ENCODE measurements at places on chromosomes 13 and 19.

- no peak for DNase-seq
Measured at GRCh38 chr19:30327331-30327730, 44.9 kb upstream of the ZNF536 start.

DNA sequence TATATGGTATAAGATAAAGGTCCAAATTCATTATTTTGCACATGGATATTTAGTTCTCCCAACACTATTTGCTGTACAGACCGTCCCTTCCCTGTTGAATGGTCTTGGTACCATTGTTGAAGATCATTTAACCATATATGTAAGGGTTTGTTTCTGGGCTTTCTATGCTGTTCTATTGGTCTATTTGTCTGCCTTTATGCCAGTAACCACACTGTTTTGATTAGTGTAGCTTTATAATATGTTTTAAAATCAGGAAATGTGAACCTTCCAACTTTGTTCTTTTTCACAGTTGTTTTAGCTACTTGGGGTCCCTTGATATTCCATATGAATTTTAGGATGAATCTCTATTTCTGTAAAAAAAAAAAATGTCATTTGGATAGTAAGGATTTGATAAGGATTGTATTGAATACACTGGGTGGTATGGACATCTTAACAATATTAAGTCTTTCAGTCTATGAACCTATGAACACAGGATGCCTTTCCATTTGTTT lies 16.9 kb downstream of the IFT88 start:
- no peak for DNase-seq

GRCh38 chr13:33740134-33740538 lies 77.8 kb upstream of the RFC3 start:
- DNase-seq: no peak

- no peak for DNase-seq
Measured at GRCh38 chr13:40344270-40345148, 321.9 kb downstream of the FOXO1 start.

DNA sequence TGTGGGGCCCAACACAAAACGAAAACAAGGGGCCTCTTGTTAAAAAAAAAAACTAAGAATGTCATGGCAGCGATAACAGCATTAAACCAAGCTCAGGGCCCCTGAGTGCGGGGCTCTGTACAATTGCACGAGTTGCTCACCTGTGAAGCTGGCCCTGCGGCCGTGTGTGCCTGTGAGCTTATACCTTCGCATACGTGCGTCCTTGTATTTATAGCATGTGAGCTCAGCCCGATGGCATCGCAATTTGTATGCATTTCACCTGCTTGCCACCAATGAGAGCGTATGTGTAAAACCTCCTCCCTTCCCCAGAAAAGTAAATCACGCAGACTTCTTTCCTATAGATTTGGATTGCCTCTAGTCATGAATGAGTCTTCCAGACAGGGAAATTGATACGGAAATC lies 17.1 kb downstream of the HNRNPM start:
- DNase-seq: no peak

DNA sequence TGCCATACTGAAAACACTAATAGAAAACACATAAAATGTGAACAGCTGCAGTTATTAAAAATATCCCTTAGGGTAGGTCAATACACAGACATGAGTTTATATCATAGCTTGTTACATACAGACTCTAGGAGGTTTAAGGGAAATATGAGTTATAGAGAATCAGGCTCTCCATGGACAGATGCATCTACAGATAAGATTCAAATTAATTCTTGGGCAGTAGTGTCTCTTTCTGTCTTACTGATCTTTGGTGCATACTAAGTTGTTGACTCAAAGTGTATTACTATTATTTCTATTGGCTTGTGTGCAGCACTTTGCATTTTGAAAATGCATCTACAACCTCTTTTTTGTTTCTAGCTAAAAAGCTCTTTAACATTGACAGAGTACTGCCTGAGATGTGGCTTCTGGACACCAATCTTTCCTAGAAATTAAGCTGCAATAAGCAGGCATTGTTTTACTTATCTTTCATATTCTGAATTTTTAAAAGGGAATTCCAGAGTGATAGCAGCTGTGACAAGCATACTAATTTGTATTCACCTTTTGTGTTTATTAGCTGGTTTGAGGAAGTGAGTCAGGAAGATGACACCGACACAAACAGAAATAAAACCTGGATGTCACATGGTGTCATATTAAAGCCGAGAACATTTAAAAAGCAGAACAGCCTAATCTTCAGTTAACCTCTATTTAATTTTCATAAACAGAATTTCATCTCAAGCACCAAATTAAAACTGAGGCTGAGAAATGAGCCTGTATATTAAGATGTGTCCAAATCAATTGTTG lies 399.0 kb downstream of the PCDH9 start:
- DNase-seq: no peak

DNA sequence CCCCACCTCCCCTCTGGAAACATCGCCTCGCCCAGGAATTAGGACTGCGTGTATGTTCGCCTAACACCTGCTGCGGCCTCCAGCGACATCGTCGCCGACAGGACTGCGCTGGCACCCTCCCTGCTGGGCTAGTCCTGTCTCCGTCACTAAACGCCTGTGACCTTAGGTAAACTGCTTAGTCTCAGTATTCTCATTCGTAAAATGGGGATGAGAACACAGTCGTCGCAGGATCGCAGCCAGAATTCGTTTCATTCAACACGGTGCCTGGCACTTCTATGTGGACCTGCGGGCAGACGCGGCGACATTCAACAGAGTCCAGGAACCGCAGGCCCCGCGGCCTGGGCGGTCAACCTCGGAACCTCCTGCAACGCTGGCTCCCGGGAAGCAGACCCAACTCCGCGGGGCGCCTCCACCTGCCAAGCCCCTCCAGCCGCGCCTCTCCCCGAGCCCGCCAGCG lies 485 bp downstream of the CRYL1 start:
- DNase-seq: no peak

DNA sequence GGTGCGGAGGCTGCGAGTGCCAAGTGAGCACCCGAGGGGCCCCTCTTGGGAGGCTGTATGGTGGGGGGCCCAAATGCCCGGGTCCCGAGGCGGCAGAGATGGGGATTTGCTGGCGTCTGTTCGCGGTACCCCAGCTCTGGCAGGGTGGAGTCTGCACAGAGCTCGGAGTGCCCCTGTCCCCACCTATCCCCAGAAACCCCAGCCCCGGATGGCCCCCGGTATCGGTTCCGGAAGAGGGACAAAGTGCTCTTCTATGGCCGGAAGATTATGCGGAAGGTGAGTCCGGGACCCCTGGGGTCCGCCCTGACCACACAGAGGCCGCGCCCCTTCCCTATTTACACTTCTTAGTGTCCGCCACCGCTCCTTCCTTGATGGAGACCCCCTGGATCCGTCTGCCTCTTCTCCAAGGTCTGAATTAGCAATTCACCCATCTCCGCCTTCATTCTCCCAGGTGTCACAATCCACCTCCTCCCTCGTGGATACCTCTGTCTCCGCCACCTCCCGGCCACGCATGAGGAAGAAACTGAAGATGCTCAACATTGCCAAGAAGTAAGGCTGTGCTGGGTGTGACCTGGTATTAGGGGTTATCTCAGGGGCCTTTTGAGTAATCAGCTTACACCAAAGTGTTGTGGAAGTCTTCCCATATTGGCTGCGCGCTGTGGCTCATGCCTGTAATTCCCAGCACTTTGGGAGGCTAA lies 630 bp downstream of the PNPLA6 start:
- no peak for DNase-seq

- no peak for DNase-seq
Measured at GRCh38 chr13:38369058-38369457, 19.4 kb downstream of the UFM1 start.

DNA sequence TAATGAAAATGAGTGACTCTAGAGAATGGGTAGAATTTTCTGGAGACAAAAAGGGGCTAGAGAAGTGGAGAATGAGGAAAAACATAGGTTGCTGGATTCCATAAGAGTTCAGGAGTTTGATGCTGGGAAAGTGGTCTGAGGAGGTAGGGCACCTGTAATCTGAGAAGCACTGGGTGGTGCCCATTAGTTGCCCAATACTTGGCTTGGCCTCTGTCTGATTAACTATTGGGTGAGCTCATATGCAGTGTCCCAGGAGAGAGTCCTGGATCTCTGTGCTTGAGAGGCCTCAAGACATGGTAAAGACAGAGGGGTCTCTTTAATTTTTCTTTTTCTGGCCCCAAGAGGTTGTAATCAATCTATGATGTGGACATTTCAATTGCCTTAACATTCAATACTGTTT lies 390.1 kb downstream of the TDRD3 start:
- no peak for DNase-seq

DNA sequence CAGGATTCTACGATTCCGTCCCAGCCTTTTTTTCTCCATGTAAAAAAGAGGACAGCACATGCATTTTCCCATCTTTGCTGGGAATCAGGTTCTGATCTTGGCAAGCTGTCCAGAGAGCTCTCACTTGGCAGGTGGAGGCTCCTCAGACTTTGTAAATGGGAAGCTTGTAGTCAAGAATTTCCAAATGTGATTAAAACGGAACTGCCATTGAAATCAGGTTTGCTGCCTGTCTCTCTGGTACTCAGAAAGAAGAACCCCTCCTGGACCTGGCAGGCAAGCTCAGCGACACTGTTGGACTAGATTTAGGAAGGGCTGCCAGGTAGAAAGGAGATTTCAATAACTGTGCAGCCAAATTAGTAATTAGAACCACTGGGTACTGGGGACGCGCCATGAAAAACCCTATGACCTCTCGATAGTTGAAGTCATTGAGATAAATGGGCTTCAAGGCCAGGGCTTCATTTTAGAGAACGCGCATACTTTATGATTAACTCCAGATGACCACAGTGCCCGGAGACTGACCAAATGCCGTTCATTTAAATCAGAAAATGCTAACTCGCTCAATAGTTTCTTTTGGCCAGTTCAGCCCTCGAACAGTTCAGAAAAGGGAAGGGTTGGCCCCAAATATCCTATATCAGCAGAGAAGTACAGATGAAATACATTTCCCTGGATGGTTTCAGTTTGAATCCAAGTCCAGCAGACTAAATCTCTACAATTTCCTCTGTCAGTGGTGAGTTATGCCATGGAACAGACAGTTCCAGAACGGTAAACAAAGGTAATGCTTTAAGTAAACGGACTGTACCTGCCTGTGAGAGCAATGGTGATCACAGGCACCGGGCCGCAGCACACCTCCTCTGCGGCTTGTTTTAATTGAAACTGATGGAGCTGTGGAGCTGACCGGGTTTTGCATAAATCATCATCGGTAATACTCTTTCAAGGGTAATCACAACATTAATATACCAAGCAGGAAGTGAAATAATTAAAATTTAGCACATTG lies 517.4 kb downstream of the RFC3 start:
- DNase-seq: no peak

DNA sequence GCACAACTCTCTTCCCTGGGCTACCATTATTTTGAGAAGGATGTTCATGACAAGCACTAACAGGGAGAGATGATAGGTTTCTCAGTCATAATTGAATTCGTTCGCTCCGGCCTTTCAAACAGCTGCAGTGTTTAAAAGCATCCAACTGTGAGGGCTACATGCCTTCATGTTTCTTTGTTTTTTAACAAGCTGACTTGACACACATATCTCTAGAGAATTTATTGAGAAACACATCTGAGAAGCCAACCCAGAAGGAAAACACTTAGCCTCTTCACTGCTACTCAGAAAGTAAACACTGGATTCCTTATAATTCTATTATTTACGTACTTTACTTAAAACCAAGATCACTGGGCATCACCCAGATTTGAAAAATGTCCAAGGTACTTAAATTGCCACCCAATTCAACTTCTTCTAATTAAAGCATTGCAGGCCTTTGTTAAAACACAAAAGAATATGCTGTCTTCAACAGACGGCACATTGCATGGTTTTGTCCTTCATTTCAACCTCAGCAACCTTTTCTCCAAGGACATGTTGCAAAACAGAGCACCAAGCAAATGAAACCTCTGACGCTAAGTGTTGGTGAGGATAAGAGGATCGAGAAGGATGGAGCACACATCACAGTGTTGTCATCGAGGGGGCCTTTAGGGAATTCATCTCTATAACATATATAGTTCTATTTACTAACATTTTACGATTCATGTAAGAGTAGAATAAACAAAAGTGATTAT lies 75.8 kb downstream of the TBC1D4 start:
- no peak for DNase-seq

Measured in AG09319 (cell line).